Choroid plexus epithelial cell (primary cell): ENCODE measurements at places on chromosomes 1 and 21.

DNA sequence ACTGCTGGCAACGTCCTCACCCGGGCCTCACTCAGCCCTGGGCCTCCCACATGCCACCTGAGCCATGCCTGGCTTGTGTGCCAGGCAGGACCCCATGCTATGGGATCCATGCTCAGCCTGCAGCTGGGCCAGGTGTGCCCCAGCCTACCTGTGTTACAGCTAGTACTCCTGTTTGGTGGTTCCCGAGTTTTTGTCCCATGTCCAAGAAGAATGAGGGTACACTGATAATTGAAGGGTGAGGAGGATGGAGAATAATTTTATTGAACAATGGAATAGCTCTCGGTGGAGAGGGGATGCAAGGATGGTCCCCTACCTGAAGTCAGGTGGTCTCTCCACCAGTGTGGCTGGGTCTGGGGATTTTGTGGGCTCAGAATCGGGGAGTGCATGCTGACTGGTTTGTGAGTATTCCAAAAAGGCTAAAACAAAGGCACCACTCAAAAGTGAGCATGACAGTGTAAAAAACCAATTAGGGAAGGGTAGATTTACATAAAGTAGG is 137.9 kb downstream of the TNFSF18 start:
- no peak for DNase-seq

GRCh38 chr1:207883104-207883651 is 27.7 kb downstream of the CD34 start:
- no peak for DNase-seq

DNA sequence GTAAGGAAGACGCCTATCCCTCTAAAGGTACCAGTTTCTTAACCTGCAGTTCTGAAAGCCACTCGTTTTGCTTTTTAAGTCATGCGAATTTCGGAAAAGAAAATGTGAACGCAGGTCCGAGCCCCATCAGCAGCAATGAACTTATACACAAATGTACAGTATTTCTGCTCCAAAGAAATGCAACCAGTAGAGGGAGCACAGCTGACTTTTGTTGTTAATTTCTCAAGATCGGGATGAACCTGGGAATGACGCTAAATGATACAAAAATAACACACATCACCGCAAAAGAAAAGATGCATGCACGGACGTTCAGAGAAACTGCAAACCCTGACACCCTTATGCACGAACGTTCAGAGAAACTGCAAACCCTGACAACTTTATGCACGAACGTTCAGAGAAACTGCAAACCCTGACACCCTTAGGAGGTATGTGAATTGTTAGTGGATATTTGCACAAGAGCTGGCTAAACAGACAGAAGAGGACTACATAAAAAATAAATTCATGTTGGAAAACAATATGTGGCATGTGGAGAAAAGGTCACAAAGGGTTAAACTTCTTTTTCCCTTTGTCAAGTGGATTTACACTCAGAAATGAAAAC is 3.5 kb upstream of the TIAM1 start:
- peak; percentile 78 for DNase-seq

GRCh38 chr21:25491267-25491666 is 116.0 kb downstream of the MRPL39 start:
- DNase-seq = no peak

GRCh38 chr1:212434992-212435391 is 2.3 kb downstream of the NENF start:
- no peak for DNase-seq

DNA sequence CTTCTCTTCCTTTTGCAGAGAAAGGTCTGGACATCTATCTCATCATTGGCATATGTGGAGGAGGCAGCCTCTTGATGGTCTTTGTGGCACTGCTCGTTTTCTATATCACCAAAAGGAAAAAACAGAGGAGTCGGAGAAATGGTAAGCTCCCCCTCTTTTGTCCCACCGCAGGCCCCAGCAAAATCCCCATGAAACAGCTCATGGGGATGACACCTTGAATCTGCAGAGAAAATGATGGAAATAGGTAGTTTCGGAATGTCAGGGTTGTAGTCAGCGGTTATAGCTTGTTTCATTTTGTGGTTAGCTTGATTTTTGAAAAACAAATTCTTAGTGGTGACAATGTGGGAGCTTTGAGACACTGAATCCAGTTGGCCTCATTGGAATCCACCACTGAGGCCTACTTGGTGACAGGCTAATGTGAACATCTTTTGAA is 10.3 kb downstream of the CD2 start:
- DNase-seq = no peak

DNA sequence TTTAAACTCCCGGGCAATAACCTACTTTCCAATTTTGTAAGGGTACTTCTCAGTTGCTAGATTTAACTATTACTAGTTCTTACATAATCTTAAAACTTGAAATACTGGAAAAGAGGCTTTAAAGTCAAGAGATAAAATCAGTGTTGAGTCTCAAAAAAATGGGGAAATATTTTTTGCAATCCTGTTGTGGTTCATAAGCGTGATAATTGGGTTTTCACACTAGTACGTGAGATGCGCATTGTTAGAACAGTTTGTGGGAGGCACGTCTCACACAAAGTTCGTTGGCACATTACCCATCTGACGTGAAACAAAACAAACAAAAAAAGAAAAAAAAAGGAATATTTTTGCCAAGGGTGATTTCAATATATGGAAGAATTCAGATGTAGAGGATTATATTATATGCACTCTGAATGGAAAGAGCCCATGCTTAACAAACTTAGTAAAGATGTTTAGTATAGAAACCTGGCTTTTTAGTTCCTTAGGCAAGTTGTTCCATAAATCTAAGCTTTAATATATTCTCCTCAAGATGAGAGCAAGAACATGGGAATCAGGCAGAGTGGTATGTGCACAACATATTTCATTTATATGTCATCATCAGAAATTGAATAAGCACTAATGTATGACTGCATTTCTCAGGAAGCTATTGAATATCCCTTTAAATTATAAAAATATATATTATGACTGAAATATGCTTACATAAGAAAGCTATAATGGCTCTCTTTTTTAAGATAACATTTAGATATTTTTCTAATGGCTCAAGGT is 73.9 kb upstream of the TNFSF4 start:
- peak; percentile 33 for DNase-seq

- peak; percentile 50 for DNase-seq
Measured at GRCh38 chr21:42164064-42164789, 54.7 kb upstream of the ABCG1 start.

GRCh38 chr1:71298633-71299032 is 217.8 kb upstream of the ZRANB2 start:
- no peak for DNase-seq

DNA sequence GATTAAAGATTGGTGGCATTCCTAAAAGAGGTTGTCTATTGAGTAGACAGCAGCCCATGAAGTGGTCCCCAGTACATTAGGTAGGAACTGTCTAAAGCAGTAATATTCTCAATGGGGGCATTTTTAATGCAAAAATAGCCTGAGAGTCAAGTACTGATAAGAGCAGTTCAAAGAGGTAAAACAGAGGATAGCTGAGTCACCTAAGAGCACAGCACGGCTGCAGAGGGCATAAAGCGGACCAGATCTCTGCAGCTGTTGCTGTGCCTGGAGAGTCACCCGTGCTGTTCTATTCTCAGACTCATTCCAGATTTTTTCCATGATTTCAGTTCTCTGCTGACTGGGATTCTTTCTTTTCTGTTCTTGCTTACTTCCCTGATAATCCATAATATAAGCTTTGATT is 313.2 kb downstream of the OLFM3 start:
- no peak for DNase-seq

DNA sequence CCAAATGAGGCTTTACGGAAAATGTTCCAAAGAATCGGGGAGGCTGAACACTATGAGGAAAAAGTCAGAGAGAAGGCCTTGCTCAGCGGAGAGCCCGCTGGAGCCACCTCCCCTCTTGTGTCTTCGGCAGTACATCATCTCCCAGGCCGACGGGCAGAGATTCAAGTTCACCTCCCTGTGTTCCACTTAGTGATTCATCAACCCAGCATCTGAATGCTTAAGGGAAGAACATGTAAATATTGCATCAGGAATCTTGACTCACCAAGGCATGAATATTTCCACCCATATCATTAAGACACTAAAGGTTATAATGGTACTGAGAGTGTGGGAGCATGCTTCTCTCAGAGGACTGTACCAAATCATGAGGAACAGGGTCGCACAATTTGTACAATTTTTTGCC is 172.5 kb downstream of the ST6GALNAC5 start:
- DNase-seq = peak; percentile 99

DNA sequence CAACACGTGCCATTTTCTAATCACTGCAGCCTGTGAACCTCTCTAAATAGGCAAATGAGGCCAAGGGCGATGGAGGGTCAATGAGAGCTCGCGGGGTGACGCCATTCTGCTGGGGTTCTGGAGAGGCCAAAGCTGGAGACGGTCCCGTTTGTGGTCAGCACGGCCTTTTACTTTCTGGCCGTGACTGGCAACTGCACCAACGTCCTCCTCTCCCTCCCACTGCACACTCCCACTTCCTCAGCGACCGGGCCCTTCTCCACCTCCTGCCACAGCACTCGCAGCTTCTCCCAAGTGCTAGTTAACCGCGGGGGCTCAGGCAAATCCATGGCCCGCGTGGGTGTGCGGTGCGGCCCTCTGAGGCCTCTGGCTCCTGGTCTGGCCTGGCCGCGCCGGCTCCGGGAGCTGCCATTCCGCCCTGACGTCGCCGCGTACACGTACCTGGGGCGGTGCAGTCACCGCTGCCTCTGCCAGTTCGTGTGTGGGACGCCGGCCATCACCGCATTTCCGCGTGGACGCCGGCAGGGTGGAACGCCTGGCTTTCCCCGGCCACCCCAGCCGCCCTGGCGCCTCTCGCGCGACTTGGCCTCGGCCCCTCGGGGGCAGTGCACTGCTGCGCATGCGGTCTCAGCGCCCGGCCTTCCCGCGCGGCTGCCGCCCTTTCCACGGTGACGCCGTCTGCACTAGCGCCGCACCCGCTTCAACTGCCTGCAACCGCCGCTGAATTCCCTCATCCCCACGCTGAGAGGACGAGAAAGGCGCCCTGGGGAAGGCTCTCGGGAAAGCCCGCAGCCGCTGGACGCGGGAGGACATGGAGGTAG is 18.2 kb downstream of the OR2C3 start:
- DNase-seq = no peak

- no peak for DNase-seq
Measured at GRCh38 chr1:6489383-6489765, 2.1 kb downstream of the PLEKHG5 start.

- DNase-seq = peak; percentile 38
Measured at GRCh38 chr1:170729225-170730002, 65.5 kb downstream of the PRRX1 start.

DNA sequence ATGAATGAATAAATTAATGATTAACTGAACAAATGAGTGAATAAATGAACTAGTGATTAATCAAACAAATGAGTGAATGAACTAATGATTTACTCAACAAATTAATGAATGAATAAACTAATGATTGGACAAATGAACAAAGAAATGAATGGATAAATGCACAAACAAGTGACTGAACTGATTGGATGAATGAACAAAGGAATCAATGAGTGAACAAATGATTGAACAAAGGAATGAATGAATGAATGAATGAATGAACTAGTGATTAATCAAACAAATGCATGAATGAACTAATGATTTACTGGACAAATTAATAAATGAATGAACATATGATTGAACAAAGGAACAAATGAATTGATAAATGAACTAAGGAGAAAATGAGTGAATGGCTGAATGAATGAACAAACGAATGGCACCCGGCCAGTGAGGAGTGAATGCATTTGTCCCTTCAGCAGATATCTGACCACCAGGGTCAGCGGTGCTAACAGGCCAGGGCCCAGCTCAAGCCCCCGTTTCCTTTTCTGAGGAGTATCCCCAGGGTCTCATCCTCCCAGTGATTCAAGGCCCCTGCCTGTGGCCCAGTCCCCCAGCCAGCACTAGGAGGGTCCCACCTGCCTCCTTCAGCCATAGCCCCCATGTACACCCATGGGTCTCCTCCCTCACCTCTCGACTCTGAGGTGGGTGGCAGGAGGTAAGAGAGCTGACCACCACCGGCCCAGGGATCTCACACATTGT is 49.9 kb downstream of the WNT9A start:
- DNase-seq = no peak

- DNase-seq = no peak
Measured at GRCh38 chr1:71600023-71600422, 519.2 kb upstream of the ZRANB2 start.

- DNase-seq = no peak
Measured at GRCh38 chr1:65243491-65243890, 65.9 kb upstream of the DNAJC6 start.

- no peak for DNase-seq
Measured at GRCh38 chr1:113760102-113761080, 1.1 kb upstream of the PHTF1 start.

DNA sequence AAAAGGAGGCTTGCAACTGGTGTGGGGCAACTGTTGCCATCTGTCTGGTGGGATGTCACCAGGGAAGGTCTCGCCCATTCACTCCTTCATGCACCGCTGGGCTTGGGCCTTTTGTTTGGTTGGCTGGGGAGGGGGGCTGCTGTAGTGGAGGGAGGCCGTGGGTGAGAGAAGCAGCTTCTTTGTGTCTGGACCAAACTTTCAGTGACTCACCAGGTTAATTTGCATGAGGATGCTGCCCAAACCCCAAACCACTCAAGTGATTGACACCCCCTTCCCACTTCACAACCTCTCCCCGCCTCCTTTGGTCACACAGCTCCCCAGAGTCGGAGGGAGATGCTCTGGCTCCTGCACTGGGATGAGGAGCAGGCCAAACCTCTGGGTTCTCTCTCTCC is 19.7 kb downstream of the BTG2 start:
- DNase-seq = no peak

- no peak for DNase-seq
Measured at GRCh38 chr1:55329091-55329490, 113.9 kb upstream of the USP24 start.

- no peak for DNase-seq
Measured at GRCh38 chr21:32929633-32930038, 96.1 kb upstream of the OLIG2 start.

- peak; percentile 77 for DNase-seq
Measured at GRCh38 chr1:151314137-151314875, 12.9 kb downstream of the PI4KB start.

GRCh38 chr1:19628879-19629278 is 15.2 kb upstream of the NBL1 start:
- no peak for DNase-seq

DNA sequence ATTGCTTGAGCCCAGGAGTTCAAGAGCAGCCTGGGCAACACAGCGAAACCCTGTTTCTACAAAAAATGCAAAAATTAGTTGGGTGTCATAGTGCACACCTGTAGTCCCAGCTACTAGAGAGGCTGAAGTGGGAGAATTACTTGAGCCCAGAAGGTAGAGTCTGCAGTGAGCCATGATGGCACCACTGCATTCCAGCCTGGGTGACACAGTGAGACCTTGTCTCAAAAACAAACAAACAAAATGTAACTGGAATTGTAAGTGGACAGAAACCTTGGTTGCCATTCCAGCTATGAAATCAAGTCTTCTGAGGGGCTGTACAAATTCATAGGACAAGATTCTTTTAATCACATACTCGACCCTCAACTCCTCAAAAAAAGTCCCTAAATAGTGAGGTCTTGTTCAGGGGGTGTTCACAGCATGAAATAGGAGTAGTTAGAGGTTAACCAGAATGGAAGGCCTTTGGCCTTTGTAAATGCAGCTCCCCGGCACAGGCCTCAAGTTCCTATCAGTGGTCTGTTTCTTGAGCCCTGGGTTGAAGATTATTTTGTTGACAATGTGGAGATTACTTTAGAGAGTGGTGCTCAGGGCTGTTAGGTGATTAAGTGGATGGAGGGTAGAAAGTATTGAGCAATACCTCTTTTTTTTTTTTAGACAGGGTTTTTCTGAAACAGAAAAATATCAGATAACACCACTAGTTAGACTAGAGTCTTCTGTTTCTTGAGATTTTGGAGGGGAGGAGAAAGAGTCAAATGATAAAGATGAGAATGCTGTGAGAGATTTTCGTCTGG is 138.7 kb upstream of the ZNF648 start:
- no peak for DNase-seq

- no peak for DNase-seq
Measured at GRCh38 chr21:32349333-32349944, 43.4 kb downstream of the URB1 start.
